ENCODE measurements at places on chromosomes 6 and 20. TPM values are rescaled to one million over a fixed set of nuclear protein-coding genes. Genes with fewer than 3 reads are reported as not detected.

- H3K4me1 ChIP-seq, result no peaks in the 10 kb centered on the region
- H3K27ac ChIP-seq, result no peak overlapping the region
- no peak for DNase-seq
- H3K4me3 ChIP-seq, result no peak overlapping the region
Measured at GRCh38 chr6:16006681-16007080, 122.2 kb upstream of the MYLIP start.

- no peak overlapping the region for H3K4me3 ChIP-seq
- peaks cover 6% of the 10 kb centered on the region for H3K36me3 ChIP-seq
- DNase-seq, result no peak
- H3K4me1 ChIP-seq, result peaks cover 11% of the 10 kb centered on the region
- no peaks in the 10 kb centered on the region for H3K27me3 ChIP-seq
- H3K27ac ChIP-seq, result no peak overlapping the region
Measured at GRCh38 chr6:110649704-110650103, 165.6 kb downstream of the CDK19 start.

DNA sequence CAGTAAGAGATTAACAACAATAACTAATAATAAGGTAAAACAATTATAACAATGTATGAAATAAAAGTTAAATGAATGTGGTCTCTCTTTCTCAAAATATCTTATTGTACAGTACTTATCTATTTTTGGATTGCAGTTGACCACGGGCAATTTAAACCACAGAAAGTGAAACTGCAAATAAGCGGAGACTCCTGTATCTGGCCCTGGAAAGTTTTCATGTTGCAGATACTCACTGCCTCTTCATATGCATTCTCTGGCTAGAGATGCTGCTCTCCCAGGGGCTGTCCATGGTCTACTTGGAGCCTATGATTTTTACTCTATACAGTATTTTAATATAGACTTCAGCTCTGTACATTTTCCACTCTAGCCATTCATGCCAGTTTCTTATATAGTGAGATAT lies 230.8 kb downstream of the FUT9 start:
- DNase-seq, result no peak
- H3K4me3 ChIP-seq, result no peak overlapping the region
- H3K36me3 ChIP-seq, result no peaks in the 10 kb centered on the region

MAFB gene
- total RNA-seq, result not detected

Measured in activated CD4-positive, alpha-beta memory T cell treated with anti-CD3 and anti-CD28 coated beads for 36 hours (primary cell).